ENCODE measurements at places on chromosomes 11 and 22.

GRCh38 chr11:65430406-65431217, 8.0 kb downstream of the NEAT1 start:
- no peak for DNase-seq

DNA sequence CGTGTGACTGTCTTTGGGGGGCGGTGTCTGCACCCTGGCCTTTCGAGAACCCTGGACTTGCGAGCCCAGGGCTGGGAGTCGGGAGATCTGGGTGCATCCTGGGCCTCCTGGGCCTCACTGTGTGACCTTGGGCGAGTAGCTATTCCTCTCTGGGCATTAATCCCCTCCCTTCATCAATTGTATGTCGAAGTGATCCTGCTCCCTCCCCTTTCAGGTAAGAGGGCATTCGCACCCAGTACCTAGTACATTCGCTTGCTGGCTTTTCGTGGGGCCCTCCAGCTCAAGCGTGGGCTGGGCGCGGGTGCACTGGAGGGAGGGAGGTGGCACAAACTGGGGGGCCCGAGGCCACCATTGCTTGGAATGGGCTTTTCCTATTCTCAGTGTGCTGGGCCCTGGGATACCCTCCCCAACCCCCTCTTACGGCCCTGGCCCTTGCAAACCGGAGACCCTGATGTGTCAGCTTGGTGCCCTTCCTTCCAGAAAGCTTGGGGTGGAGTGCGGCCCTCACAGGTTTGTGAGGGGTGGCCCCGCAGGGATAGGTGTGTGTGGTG, 530 bp downstream of the USP35 start:
- no peak for DNase-seq

DNA sequence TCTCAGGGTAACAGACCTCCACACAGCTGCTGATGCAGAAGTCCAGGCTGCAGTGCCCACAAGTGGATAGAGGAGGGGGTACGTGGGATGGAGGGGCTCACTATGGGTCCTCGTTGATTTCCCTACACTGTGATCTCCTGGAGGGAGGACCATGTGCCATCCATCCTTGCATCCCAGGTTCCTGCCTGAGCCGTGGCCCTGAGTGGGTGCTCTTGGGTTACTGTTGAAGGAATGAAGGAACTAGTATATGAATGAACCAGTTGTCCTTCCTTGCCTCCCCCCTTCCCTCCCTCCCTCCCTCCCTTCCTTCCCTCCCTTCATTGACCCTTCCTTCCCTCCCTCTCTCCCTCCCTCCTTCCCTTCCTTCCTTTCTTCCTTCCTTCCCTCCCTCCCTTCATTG, 15.4 kb downstream of the APOBEC3B start:
- no peak for DNase-seq

GRCh38 chr11:19892876-19893275, 180.2 kb downstream of the NAV2 start:
- no peak for DNase-seq

GRCh38 chr22:44578516-44579230, 80.6 kb upstream of the RTL6 start:
- DNase-seq: no peak

GRCh38 chr11:19814421-19814820, 101.8 kb downstream of the NAV2 start:
- no peak for DNase-seq

GRCh38 chr11:71171576-71171975, 80.8 kb downstream of the SHANK2 start:
- no peak for DNase-seq

GRCh38 chr22:49093192-49093880, 734.3 kb downstream of the BRD1 start:
- DNase-seq: no peak

GRCh38 chr11:118263695-118264568, at the start of gene MPZL2:
Gene MPZL2 (minus strand): TSS chr11:118264297. CDS start chr11:118264153, 144 bp downstream.
- DNase-seq: no peak

DNA sequence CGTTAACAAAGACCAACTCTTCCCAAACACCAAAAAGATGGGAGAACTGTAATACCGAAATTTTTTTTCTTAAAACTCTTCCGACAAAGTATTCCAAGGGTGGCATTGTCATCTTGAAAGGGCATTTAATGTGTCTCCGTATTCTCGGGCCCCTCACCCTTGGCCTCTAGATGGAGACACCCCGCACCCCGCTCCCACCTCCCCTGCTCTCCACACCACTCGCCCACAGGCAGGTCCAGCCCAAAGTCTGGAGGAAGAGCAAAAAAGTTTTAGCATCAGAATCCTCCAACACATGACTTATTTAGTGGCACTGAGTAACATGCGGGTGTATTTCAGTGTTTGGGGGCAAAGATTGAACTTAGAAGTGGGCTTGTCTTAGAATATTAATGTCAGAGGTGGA, 20.7 kb downstream of the SPATA19 start:
- no peak for DNase-seq

DNA sequence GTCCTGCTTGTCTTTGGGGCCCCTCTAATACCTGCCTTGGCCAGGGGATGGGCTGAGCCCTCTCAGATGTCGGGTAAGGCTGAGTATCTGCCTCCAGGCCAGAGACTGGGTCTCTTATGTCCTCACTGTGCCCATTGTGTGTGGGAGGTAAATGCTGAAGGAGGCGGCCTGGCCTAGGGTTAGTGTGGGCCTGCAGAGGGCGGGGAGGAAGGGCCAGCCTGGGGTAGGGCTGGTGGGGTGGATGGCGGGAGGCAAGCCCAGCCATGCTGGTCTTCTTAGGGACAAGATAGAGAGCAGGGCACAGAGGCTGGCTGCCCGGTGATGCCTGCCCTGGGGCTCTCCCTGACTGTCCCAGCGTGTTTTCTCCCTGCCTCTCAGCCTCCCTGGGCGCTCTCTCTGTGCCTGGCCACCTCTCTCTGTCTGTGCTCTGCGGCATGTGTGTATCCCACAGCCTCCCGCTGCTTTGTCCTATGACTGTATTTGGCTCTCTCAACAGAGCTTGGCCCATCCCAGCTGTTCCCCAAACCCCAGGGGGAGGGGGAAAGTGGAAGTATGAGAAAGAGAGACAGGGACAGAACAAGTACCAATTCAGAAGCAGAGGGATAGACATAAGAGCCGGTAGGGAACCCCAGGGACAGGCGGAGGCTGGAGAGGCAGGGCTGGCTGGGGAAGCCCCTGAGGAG, 57.0 kb downstream of the PDE2A start:
- DNase-seq: no peak

DNA sequence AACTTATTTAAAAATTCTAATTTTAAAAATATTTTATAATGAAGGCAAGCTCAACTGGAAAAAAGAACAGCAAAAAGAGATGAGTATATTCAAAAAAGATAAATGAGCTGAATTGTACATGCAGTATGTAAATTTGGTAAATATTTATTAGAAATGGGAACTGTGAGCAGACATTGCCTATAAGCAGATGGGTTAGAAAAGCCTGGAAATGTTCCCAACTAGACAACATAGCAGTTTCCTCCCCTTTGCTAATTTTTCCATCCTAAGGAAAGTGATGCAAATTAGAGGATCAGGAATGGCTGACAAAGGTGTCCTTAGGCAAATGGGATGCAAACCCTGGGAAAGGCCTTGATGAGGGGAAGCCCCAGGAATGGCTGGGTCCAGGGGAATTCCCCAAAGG, 37.2 kb downstream of the TP53I11 start:
- no peak for DNase-seq

Data from activated CD4-positive, alpha-beta T cell treated with anti-CD3 and anti-CD28 coated beads for 1 hour (primary cell).